NCI-H1105 (cell line): ENCODE measurements at places on chromosomes 6 and 20.

- no peak for DNase-seq
Measured at GRCh38 chr6:72963946-72964345, 261.4 kb downstream of the KHDC1L start.

DNA sequence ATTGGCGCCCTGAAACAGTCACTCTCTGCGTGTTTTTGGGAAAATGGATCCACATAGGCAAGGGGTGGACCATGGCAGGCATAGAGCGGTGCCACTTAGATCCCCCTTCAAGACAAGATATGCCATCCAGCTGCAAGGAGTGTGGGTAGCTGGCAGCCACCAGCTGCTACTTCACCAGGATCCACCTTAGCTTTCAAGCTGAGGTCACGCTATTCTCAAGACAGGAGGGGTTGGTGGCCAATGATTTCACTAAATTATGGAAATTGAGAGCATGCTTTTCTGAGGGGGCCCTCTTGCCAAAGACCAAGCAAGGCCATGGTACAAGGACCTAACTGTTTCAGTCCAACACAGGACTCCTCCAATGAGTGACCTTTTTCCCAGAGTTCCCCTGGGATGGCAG, 16.3 kb downstream of the HEBP2 start:
- DNase-seq = no peak

DNA sequence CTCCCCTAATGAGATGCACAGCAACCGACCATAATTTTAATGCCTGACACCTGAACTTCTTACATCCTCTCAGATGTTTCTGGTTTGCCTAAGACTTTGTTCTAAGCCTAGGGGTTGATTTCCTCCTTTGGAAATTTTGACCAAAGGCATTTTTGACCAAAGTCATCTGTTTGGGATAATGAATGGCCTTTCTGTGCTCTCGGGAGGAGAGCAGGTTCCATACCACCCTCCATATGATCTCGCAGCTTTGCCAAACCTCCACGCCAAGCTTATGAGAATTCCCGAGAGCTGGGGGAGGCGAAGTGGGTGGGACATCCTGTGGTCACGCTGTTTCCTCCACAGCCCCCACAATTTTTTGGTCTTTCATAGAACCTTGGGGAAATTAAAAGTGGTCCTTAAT, 91.7 kb downstream of the SCML4 start:
- no peak for DNase-seq

DNA sequence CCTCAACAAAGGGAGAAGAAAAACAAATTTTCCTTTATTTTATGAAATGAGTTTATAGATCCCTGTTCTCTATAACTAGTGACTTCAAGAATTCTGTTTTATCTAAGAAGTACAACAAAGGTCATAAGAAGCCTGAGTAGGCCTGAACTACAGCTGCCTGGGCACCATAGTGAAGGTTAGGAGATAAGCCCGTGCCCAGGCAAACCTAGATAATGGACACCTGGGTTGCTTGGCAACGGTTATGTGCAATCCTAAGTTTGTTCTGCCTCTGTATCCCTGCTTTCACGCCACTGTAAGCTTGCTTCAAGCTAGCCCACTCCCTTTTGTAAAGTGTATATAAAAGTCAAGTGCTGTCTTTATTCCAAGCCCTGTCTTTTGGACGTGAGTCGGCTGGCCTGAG, 23.2 kb downstream of the SCGN start:
- no peak for DNase-seq

DNA sequence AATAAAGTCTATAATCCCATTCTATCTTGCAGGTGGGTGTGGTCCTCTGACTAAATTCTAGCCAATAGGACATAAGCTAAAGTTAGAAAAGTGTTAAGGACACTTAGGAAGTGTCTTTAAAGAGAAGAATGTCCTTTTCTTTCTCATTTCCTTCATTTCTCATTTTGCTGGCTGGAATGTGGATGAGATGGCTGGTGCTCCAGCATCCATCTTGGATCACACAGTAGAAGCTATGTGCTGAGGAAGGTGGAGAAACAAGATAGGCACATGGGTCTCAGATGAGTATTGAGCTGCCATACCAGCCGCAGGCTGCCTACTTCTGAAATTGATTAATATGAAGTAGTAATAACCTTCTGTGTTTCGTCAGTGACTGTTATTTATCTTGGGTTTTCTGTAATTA, 289.0 kb downstream of the LRFN2 start:
- DNase-seq = no peak

- no peak for DNase-seq
Measured at GRCh38 chr20:49169547-49169946, 18.6 kb downstream of the STAU1 start.

DNA sequence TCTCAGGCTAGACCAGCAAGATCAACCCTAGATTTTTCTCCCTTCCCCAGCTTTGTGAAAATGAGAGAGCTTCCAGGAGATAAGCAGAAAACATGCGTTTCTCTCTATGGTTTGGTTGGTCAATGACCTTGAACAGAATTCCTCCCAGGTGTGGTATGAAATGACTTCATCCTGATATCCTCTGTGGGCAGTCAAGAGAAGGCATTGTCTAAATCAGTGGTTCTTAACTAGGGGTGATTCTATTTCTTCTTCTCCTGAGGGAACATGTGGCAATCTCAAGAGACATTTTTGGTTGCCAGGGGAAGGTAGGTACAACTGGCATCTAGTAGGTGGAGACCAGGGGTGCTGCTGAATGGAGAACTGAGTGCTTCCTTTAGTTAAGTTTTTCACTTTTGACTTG, 12.4 kb downstream of the IFT52 start:
- no peak for DNase-seq

DNA sequence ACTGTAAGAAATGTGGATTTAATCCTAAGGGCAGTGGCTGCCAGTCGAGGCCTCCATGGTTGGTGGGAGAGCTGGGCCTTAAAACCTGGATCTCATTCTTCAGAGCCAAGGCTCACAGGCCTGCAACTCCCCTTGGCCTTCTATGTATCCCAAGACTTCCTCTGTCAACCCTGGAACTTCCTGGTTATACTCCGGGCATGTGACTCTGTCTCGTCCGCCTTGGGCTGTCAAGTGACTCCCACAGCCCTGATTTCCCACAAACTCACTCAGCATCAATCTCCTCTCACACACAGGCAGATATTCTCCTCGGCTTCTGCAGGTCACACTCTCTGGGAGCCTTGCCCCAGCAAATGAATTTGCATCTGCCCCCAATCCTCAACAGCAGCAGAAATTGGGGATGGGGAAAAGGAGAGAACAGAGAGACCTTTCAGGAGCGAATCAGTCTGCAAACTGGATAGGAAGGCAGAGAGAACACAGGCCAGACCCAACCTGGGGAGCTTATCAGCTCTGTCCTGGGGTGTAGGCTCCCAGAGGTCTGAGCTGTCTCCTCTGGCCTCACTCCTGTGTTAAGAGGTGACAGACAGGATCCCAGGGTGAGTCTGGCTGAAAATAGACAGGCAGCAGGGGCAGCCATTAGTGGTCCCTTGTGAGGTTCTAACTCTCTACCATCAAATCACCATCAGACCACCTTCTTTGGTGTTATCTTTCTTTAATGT, 30.4 kb upstream of the PREX1 start:
- DNase-seq = no peak

DNA sequence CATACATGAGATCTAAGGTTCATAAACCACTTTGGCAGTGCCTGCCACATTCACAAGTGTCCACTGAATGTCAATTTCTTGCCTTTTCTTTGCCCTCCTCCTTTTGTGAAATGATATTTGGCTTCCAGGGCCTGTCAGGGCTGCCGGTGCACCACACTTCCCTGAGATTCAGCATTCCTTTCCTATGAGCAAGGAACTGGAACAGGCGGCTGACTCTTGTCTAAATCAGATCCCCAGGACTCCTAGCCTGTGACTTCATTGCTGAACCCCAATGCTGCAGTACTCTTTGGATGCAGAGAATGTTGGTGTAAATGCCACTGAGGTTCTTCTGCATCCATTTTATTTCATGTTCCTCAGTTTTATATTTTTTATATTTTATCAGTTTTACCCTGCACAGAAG, 172.2 kb downstream of the ARID1B start:
- no peak for DNase-seq

- DNase-seq = no peak
Measured at GRCh38 chr6:13579911-13580310, 5.5 kb downstream of the SIRT5 start.

- DNase-seq = no peak
Measured at GRCh38 chr6:12114055-12114503, 102.0 kb downstream of the HIVEP1 start.

GRCh38 chr20:4483486-4483885, 238.2 kb upstream of the PRND start:
- no peak for DNase-seq

- no peak for DNase-seq
Measured at GRCh38 chr6:51528556-51528955, 558.9 kb downstream of the PKHD1 start.

GRCh38 chr6:26360451-26361416, 4.3 kb upstream of the BTN3A2 start:
- no peak for DNase-seq

DNA sequence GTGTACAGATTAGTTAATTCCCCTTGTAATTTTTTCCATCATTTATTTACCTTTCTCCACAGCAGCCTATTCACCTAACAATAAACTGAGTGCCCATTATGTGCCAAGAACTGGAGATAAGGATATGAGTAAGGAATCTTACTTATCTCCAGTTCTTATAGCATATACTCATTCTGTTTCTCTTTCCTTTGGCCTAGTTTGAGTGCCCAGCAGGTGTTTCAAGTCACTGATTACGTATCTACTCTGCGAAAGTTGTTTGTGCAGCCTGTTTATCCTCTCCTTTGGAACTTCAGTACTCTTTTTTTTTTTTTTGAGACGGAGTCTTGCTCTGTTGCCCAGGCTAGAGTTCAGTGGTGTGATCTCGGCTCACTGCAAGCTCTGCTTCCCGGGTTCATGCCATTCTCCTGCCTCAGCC, 17.3 kb upstream of the POU5F1 start:
- DNase-seq = no peak

GRCh38 chr6:168381726-168382458, 59.1 kb upstream of the SMOC2 start:
- no peak for DNase-seq
